Skeletal muscle cell (primary cell): ENCODE measurements at places on chromosomes 3 and 15.
A peak's percentile ranks its signal among the peaks of the same experiment; 100 is the strongest.

DNA sequence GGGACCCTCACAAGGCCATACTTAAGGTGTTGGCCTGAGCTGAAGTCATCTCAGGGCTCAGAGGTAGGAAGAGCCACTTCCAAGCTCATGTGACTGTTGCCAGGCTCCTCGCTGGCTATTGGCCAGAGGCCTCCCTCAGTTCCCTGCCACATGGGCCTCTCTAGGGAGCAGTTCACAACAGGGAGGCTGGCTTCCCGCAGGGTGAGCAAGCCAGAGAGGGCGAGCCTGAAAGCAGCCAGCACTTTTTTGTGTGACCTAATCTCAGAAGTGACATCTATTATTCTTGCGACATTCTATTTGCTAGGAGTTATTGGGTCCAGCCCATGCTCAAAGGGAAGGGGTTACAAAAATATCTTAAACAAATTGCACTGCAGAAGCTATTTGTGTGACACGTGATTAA is 201.4 kb downstream of the SSR3 start:
- DNase-seq: no peak

GRCh38 chr15:90829942-90830440 is 38.4 kb upstream of the FURIN start:
- DNase-seq: no peak

DNA sequence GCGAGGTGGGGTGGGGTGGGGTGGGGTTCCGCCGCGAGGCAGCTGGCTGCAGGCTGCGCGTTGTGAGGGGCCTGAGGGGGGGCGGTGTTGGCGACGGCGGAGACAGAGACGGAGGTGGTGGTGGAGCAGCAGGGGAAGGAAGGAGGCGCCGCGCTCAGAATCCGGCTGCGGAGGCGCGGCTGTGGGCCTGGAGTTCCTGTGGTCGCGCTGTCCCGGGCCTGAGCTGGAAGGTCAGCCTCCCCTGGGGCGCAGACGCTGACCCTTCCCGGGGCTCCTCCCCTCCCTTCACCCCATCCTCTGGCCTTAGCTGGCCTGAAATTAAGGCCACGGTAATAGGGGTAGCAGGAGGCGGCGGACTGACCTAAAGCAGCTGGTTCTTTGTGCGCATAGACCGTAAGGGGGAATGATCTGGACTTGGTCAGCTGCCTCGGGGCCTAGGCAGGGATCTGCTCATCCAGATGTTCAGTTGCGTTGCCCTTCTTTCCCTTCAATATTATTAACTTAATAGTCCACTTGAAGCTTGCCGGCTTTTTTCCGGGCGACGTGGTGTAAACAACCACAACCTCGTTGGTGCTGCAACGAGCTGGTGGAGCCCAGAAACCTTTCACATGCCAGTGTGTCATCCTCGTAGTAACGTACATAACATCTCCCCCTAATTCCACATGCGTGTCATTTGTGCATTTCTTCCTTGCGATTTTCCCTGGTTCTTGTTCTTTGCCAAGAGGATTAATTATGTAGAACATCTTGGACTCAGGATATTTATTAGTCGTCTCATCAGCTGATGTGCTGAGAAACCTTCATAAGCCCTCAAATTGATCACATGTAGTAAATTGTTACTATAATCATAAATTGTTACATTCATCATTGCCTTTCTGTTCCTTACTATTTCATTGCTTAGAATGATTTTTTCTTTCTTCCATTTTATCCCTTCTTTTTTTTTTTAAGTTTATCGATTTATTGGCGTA is 626 bp downstream of the SEC62 start:
- no peak for DNase-seq

DNA sequence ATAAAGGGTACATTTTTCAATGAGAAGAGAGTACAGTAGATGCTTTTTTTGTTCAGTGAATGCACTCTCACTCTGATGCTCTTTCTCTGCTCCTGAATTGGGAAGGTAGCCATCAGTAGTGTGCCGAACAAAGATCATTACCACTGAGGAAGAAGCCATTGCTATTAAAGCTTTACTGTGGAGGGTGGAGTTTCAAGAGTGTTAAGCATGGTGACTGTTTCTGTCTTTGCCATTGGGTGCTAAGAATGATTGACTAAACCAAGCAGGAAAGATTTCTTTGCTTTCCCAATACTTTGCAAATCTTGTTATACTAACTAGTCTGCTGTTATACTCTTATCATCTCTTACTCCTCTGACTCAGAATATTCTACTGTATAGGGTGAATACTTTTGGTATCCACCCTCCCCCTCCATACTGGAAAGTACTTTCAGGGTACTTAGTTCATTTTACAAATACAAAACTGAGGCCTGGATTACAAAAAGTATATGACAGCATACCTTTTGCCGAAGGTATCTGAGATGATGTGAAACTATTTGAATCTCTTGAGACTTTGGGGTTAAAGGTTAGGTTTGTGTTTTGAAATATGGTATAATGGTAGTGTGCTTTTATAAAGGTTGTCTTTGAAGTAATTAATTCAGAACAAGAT is 1.7 kb downstream of the RAB11A start:
- no peak for DNase-seq

GRCh38 chr3:65582012-65582717 is 456.6 kb downstream of the MAGI1 start:
- no peak for DNase-seq

- no peak for DNase-seq
These were observed 1.0 kb upstream of the ISY1 start for GRCh38 chr3:129161860-129162271.

DNA sequence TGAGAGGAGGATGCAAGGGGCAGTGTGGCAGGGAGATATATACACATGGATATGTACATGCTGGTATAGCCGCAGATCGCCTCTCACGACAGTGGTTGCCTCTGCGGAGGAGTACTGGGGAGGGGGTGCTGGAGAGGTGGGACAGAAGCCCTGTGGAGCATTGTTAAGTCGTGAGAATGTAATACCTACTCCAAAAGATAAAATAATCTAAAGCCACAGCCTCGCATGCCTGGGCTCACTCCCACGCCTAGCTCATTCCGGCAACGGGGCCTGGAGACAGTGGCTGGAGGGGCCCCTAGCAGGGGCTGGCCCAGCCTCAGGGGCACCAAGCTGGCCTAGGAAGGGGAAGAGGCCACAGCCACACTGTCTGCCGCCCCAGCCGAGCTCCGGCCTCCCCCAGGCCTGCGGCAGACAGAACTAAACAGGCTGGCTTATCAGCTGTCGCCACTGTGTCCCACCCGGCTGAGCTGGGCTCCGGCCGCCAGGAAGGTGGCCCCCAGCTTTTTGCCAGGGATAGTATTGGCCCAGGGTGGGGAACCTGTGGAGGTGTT is 65.1 kb upstream of the LCTL start:
- no peak for DNase-seq

DNA sequence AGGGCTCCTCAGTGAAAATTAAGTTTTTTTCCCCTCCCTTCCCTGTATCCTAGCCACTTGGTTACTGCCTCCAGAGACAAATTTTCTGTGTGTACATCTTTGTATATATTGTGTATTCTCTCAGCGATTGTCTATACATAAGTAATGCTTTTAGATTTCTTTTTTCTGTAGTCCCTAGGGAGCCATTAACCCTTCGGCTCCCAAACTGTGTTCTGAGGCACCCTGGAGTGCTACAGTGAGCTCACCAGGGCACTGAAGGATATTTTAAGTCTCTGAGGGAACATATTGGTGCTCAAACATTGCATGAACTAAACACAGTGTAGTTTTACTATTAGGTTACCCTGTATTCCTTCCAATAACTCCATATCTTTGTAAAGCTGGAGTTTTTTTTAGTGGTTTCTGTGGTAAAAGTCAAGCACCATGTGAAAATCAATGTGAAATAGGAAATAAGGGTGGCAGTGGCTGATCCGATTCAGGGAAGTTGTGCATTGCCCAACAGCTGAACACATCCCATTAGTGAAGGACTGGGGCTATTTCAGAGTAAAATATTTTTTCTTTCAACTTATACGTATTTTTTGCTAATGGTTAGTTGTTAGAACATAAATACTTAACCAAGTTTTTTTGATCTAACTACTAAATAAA is 43.0 kb downstream of the USP13 start:
- DNase-seq: no peak

GRCh38 chr3:197533396-197533795 is 22.4 kb downstream of the BDH1 start:
- no peak for DNase-seq

DNA sequence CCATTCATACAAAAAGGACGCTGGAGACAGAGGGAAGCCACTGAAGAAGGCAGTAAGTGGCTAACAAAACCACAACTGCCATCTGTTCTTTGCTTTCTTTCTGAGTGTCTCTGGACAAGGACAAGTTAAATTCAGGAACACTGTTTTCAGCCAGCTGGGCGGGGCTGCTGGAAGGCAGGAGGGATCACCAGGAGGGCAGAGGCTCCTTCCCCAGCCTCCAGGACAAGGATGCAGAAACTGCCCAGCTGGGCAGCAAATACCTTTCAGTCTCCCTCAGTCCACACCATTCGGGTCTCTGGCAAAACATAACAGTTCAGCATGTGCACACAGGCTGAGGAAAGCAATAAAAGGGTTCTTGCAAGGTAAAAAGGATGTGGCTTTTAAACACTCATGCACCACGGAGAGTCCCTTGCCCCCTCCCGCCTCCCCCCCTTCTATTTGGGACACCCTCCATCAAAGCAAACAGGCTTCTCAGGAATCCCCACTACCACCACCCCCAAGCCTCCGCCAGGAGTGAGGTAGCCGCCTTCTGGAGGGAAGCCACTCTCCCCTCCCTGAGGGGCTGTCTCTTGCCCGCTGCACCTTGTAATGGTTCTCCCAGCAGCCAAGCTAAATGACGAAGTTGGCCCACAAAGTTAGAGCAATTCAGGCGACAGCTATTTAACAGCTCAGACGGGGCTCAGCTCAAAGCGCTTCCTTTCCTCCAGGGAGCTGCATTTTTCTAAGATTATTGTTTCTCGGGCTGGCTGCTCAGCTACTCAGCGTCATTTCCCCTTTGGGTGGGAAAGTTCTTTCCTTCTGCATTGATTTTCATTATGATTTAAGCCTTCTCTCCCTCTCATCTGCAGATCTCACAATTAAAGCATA is 3.8 kb downstream of the HEG1 start:
- DNase-seq: peak; percentile 89

GRCh38 chr3:173770796-173771573 is 373.4 kb downstream of the NLGN1 start:
- DNase-seq: no peak
